ENCODE measurements at places on chromosomes 12 and 14. TPM values are rescaled to one million over a fixed set of nuclear protein-coding genes. Genes with fewer than 3 reads are reported as not detected.

SNW1 gene
- 62.0 TPM for total RNA-seq

CLMN gene
- 9.6 TPM for total RNA-seq

STXBP6 gene
- 0.63 TPM for total RNA-seq

TROAP gene
- 45.4 TPM for total RNA-seq

PRPH gene
- not detected for total RNA-seq

ACSS3 gene
- total RNA-seq = 3.4 TPM

CCDC197 gene
- not detected for total RNA-seq

PRB3 gene
- total RNA-seq = not detected

RNU7-1 gene
- total RNA-seq = not detected

ART4 gene
- not detected for total RNA-seq

REP15 gene
- 3.6 TPM for total RNA-seq

DAD1 gene
- total RNA-seq = 389 TPM

TAMALIN gene
- 2.9 TPM for total RNA-seq

TAS2R13 gene
- total RNA-seq = 0.29 TPM

COL2A1 gene
- 0.69 TPM for total RNA-seq

ST8SIA1 gene
- total RNA-seq = 1.0 TPM

ANKRD33 gene
- not detected for total RNA-seq

CBLN3 gene
- total RNA-seq = 1.3 TPM

NPFF gene
- not detected for total RNA-seq

MAP3K9 gene
- total RNA-seq = 16.7 TPM

TRPV4 gene
- total RNA-seq = 1.4 TPM

NRDE2 gene
- total RNA-seq = 16.5 TPM

TMEM117 gene
- 3.8 TPM for total RNA-seq

DLGAP5 gene
- total RNA-seq = 58.4 TPM

AHNAK2 gene
- total RNA-seq = 16.6 TPM

GDF3 gene
- total RNA-seq = not detected

KRT3 gene
- total RNA-seq = 0.06 TPM

TRIAP1 gene
- 39.1 TPM for total RNA-seq

KCNMB4 gene
- 0.51 TPM for total RNA-seq

GNPTAB gene
- 15.2 TPM for total RNA-seq

PAX9 gene
- 0.12 TPM for total RNA-seq

KRT74 gene
- not detected for total RNA-seq

TMEM233 gene
- total RNA-seq = 0.17 TPM

DHRS2 gene
- total RNA-seq = 0.69 TPM

KIF21A gene
- 20.5 TPM for total RNA-seq

LRIG3 gene
- 25.5 TPM for total RNA-seq

CPNE8 gene
- total RNA-seq = 7.1 TPM

KIF26A gene
- 0.46 TPM for total RNA-seq

ITGB7 gene
- total RNA-seq = 0.46 TPM

CCDC196 gene
- not detected for total RNA-seq

ABCB9 gene
- total RNA-seq = 4.0 TPM

ALG10B gene
- 2.4 TPM for total RNA-seq

DNAJC22 gene
- 1.0 TPM for total RNA-seq

TAS2R50 gene
- not detected for total RNA-seq

CELA1 gene
- not detected for total RNA-seq

ZFYVE21 gene
- 74.1 TPM for total RNA-seq

C12orf54 gene
- total RNA-seq = not detected

SLCO1B3 gene
- total RNA-seq = not detected

KLRC2 gene
- total RNA-seq = not detected

SOX5 gene
- 0.17 TPM for total RNA-seq
